NCI-H446 (cell line): ENCODE measurements at places on chromosomes 7 and 10.

DNA sequence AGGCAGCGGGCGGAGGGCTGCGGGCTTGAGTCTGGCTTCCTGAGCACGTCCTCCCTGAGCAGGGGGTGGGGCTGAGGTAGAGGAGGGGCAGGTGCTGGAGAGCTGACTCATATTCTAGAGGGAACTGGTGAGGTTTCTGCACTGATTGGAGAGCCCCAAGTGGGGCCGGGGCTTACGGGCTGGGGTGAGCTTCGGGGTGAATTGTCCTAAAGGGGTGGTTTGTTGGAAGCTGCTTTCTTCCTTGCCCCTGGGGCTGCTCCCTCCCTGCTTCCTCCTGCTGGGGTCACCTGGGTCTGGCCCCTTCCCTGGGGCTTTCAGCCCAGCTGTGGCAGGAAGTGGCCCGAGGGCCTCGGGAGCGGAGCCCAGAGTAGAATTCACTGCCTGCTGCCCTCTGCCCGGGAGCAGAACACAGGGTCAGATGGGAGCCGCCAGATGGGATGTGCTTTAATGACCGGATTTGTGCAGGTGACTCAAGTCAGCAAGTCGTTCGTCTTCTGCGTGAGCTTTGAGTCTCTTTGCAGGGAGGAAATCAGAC, 48.6 kb downstream of the FAM20C start:
- no peak for DNase-seq

DNA sequence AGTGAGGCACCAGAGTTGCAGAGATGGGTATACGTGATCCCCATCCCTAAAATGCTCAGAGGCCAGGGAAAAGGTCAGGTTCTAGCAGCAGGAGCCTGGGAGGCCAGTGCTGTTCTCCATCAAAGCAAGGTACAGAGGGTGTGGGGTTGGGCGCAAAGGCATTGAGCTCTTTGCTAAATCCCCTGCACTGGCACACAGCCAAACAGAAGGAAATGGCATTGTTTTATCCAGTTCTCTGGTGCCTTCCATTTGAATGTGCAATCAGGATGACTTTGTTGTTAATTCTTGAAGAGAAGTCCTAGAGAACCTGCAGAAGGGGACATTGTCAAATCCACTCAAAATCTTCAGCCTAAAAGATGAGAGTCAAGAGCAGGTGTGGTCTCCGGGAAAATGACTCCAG, 111.3 kb upstream of the CHST15 start:
- DNase-seq, result no peak

GRCh38 chr7:123635551-123636359, 19.9 kb upstream of the LMOD2 start:
- no peak for DNase-seq

GRCh38 chr10:96287392-96288105, 16.2 kb upstream of the BLNK start:
- peak; percentile 13 for DNase-seq

DNA sequence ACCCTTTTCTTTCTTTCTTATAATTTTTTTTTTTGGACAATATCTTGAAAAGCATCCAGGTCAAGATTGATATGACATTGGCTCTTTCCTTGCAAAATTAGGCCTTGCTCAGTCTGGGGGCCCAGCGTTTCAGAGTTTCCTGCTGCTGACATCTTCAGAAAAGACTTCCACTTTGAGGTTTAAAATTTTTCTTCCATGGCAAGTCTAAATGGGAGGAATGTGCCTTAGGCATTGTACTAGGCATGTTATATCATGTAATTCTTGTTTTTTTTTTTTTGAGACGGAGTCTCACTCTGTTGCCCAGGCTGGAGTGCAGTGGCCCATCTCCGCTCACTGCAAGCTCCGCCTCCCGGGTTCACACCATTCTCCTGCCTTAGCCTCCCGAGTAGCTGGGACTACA, 48.9 kb upstream of the PDZD8 start:
- no peak for DNase-seq

DNA sequence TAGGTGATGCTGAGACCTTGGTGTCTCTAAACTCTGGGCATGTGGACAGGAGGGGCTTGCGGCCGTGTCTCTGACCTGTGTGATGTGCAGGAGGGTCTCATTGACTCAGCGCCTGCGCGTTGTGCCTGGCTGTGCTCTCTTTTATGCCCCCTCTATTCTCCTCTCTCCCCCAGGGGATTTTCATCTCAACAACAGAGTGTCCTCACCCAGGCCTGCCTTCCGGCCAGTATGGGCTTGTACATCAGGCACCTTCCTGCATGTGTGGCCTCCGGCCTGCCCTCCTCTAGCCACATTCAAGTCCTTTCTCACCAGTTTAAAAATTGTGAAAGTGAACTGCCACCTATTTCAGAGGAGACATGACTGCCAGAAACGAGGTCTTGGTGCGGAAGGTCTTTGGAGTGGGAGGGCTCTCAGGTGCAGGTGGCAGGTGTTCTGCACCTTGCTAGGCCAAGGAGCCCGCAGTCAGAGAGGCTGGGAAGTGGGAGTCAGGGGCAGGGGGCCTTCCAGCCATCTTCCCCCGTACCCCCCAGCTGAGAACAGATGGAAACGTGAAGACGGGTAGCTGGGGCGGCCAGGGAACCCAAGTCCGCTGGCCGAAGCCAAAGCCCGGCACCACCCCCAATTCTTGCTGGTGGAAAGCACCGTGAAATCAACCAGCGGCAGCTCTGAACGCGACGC, 531 bp upstream of the INTS15 start:
- no peak for DNase-seq

DNA sequence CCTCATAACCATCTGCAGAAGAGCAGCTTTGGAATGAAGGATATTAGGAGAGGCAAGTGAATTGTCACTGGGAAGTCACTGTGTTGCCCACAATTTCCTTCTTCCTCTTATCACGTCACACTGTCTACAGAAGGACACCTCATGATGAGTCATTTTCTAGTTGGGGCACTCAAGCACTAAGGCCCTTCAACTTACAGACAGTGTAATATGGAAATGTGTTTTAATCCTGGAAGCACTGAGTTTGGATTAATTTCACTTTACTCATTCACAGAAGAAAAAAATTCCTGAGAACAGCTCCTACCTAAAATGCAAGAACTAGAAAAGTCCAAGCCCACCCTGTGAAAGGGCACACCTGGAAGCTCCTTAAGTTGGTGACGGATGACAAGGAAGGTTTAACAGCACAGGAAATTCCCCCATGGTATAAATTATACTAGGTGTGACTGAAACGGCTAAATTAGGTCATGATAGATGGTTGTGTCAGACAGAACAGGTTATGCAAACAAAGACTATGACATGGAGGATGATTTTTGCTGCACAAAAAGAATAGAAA, 56.6 kb downstream of the PARD3 start:
- no peak for DNase-seq

DNA sequence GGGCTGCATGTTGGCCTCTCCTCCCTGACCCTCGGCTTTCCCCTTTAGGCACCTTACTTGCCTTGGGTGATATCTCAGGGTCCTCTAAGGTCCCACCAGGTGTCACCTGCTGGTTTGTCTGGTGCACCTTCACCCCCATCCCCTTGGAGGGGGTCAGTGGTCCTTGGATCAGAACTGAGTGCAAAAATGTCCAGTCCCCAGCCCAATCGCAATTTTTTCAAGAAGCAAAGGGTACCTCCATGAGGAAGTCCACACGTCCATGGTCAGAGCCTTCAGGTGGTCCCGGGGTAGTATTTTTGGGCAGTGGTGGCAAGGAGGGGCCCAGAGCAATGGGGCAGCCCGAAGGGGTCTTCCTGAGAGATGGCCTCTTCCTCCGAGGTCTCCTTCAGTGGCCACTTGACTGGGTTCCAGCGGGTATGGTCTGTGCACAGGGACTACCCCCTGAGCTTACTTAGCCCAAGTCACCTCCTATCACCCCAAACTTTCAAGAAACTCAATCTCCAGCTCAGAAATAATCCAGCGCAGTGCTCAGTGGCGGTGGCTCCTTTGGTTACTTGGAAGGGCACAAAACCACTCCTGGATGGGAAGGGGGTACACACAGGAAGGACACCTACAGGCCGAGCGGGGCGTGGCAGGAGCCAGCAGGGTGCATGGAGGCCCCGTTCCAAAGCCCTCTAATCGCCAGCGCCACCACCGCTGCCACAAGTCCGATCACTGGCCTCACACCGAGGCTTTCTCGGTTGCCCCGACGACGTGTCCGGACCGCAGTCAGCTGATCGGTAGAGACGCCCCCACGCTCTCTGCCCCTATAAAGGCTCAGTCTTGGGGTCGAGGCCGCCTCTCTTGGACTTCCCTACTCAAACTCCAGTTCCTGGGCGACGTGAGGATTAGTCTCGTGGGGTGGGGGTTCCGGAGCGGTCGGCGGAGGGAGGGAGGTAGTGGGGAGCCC, 4.5 kb downstream of the SAP25 start:
- DNase-seq, result no peak

- no peak for DNase-seq
Observed at GRCh38 chr10:86971232-86971991, 3.1 kb downstream of the ADIRF start.

GRCh38 chr7:129146237-129146979, 1.9 kb downstream of the TSPAN33 start:
- DNase-seq, result no peak

DNA sequence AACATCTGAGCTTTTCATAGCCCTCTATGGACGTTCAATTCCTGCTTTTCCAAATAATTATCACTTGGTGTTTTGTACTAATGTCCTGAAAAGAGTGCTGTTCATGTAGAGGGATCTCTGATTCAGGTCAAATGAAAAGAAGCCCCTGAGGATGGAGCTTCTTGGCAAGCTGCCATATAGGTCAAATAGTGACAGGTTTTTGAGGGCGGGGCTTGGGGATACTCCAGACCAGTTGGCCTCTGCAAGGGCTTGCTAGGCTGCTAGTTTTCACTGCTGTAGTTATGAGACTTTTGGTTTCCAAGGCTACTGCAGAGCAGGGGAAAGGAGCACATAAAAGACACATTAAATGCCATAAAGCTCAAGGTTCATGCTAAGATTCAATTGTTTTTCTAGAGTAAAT, 257.2 kb upstream of the CACNA2D1 start:
- peak; percentile 20 for DNase-seq

GRCh38 chr10:70918851-70919530, 30.6 kb upstream of the PCBD1 start:
- no peak for DNase-seq

DNA sequence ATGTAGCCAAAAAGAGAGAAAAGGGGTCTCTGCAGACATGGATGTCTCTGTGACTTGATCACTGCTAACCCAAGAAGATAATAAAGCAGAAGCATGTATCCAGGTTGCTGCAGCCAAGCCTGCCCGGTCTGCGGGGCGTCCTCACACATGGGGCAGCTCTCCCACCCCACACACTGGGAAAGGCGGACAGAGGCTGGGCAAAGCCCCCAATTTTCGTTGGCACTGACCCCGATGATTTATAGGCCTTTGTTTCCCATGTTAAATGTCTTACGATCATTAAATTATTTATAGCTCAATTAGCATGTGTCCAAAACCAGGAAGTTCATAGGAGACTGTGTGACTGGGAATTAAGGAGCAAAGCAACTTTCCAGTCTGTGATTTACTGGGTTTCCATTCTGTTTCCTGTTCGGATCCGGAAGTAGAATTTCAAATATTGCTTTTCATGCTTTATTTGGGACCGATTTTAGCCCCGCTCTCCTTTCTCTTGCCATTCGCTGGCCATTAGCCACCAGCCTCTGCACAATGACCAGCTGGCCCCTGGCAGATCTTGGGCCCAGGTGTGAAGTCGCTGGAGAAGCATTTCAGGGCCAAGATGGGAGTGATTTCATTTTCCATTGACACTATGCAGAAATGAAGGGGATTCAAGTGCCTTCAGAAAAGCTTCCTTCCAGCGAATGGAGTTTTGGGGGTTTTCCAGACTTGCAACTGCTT, 91.6 kb downstream of the EGFR start:
- no peak for DNase-seq
